ENCODE measurements at places on chromosomes 13 and 19.
A peak's percentile ranks its signal among the peaks of the same experiment; 100 is the strongest.

DNA sequence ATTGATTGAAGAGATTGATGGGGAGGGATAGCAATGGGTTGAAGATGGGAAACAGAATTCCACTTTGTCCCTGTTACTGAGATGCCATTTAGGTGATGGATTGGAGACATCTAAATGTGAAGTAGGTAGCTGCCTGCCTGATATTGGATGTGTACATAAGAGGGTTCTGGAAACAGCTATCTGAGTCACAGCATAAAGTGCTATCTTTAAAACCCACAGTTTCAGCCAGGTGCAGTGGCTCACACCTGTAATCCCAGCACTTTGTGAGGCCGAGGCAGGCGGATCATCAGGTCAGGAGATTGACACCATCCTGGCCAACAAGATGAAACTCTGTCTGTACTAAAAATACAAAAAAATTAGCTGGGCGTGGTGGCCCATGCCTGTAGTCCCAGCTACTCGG is 72.6 kb downstream of the DNAJC3 start:
- no peak for DNase-seq

DNA sequence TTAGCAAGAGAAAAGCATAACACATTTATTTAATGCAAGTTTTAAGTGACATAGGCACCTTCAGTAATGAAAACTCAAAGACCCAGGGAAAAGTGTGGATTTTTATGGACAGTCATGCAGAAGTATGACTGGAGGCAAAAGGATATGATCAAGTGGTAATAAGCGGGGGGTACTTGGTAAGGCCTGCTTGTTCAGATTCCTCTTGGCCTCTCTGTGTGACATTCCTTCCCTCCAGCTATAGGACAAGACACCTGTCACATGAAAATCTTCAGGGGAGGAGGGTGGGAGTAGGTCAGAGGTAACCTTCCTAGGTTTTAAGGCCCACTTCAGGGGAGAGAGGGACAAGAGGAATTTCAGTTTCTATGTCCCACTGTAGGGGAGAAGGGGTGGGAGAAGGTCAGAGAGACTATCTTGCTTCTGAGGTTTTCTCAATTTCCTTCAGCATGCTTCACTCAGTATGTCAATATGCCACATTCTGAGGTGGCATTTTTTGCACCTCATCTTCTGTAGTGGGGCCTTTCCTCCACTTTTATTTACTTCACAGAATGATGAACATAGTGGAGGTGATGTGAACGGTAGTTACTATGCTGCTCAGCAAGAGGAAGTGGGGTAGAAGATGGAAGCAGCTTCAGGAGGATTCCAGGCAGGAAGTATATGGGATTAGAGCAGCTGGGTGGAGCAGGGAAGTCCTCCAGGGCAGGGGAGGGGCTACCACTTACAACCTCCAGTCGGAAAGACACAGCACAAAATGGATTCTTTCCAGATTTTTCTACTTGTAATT is 73.2 kb upstream of the RFC3 start:
- DNase-seq, result peak; percentile 59

GRCh38 chr13:108948251-108948671 is 318.9 kb downstream of the MYO16 start:
- DNase-seq, result no peak

DNA sequence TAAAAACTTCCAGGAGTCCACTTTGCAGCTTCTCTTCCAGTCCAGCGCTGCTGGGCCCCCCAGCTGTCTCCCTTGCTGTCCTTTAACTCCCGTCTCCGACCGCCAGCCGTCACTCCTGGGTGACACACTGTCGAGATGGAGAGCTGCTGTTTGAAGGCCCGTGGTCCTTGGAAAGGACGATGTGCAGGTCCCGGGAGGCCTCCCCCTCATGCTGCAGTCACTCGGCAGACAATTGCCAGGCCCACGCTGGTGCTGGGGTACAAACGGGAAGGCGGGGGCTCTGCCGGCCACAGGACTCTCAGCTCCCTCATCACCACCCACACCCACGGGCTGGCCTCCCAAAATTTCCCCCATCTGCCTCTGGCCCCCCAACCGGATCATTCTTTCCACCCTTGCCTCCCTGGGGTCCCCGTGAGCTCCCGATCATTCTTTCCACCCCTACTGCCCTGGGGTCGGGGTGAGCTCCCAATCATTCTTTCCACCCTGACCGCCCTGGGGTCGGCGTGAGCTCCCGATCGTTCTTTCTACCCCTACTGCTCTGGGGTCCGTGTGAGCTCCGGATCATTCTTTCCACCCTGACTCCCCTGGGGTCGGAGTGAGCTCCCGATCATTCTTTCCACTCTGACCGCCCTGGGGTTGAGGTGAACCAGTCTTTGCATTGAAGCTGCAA is 16.0 kb upstream of the ZNF554 start:
- no peak for DNase-seq

GRCh38 chr19:40601134-40601974 is at the start of gene LTBP4:
Gene LTBP4 (plus strand): TSS chr19:40601369. CDS start chr19:40601388, 19 bp downstream.
- DNase-seq, result no peak

DNA sequence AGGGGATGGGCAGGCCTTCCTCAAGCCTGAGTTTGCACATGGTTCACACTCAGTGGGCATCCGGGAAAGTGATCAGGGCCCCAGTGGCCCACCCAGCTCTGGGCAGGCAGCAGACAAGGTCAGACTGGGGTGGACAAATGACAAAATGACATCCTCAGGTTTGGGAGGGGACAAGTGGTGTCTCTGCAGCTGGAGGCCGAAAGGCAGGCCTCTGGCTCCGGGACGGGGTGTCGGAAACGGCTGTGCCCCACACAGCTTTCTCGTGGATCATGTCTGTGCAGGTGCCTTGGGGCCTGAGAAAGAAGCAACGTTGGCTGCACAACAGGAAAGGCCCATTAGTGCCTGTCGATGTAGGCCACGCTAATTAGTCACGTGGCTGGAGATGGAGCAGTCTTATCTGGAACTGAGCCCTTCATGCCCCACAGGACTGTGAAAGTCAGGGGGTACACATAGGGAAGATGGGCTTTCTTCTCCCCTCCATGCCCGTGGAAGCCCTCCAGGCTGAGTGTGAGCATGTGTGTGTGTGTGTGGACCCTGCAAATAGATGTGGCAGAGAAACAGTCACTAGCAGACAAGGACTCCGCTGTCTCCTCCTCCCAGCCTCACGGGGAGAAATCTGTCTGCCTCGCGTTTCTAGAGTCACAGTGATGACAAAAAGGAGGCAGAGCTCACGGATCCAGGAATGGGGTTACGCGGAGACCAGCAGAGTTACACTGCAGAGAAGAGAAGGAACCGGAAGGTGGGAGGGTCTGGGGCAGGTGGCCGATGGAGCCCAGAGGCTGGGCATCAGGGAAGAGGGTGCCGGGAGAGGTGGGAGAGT is 44.2 kb downstream of the CHST8 start:
- no peak for DNase-seq

- DNase-seq, result no peak
Measured at GRCh38 chr13:28529836-28530235, 34.9 kb upstream of the FLT1 start.

GRCh38 chr19:22427960-22428913 is 6.1 kb upstream of the ZNF98 start:
- DNase-seq, result no peak

- DNase-seq, result no peak
Measured at GRCh38 chr13:31001647-31002046, 69.2 kb downstream of the TEX26 start.

DNA sequence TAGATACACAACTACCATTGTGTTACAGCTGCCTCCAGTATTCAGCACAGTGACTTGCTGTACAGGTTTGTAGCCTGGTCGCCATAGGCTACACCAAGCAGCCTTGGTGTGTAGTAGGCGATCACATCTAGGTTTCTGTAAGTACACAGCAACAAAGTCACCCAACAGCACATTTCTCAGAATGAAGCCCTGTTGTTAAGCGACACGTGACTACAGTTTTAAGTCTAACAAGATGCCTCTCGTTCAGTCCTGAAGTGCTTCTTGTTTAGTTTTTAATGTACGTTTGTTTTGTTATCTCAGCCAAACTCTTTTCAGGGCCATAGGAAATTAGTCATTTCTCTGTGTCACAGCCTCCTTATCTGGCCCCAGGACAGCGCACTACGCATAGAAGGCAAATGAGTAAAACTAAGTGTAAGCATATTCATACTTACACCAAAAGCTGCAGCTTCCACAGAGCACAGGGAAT is 50.0 kb upstream of the GPR183 start:
- peak; percentile 76 for DNase-seq

DNA sequence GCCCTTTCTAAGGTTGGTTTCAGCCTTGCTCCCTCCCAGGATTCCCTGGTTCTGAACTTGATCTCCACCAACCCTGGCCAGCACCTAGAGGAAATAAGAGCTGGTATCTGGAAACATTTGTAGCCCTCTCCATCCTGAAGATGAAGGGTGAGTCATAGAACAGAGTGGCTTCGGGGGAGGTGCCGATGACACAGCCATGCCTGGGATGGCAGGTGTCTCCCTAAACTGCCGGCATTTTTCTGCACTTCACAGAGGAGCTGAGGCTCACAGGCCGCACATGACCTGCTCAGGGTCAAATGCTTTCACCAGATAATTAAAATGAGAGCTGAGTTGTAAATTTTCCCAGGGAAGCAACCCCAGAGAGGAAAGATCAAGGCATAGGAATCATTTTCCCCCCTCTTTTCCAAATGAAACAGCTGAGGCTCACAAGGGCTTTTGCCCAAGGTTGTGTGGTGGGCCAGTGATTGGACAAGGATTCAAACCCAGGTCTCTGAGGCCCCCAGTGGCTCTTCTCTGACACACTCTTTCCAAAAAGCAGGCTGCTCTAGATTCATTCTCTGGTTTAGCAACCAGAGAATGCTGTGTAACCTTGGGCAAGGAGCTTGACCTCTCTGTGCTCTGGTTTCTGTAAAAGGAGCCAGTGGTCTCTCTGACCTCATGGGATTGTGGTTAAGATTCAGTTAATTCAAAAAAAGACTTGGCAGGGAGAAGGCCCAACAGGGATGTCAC is 1.2 kb upstream of the SLC25A42 start:
- peak; percentile 81 for DNase-seq

DNA sequence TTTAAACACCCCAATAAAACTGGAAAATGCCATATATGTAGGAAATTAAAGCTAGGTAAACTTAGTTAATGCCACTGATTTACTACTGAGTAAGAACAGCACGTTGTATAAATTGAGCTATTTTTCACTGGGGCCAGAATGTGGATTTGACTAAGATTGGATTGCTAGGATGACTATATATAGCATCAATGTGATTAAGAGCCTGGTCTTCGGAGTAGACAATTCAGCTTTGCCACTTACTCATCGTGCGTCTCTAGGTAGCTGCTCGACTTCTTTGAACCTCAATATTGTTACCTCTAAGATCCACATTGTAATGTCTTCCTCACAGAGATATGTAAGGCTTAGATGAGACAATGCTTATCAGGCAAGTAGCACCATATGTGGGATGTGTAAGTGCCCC is 462.5 kb downstream of the KLF12 start:
- DNase-seq, result no peak

GRCh38 chr19:10617409-10618121 is 7.8 kb upstream of the SLC44A2 start:
- peak; percentile 76 for DNase-seq

DNA sequence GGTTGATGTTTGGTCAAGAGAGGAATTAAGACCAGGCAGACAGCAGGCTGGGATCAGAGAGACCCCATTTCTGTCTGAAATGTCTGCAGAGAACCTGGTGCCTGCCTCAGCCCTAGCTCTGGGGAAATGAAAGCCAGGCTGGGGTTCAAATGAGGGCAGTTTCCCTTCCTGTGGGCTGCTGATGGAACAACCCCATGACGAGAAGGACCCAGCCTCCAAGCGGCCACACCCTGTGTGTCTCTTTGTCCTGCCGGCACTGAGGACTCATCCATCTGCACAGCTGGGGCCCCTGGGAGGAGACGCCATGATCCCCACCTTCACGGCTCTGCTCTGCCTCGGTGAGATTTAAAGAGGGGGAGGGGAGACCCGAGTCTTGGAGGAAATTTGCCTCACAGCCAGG is at the start of gene LILRB4:
Gene LILRB4, plus strand, starts transcription at position 256 of the 400 bp plus-strand sequence. Its CDS starts 49 bp downstream, at position 305.
- no peak for DNase-seq

DNA sequence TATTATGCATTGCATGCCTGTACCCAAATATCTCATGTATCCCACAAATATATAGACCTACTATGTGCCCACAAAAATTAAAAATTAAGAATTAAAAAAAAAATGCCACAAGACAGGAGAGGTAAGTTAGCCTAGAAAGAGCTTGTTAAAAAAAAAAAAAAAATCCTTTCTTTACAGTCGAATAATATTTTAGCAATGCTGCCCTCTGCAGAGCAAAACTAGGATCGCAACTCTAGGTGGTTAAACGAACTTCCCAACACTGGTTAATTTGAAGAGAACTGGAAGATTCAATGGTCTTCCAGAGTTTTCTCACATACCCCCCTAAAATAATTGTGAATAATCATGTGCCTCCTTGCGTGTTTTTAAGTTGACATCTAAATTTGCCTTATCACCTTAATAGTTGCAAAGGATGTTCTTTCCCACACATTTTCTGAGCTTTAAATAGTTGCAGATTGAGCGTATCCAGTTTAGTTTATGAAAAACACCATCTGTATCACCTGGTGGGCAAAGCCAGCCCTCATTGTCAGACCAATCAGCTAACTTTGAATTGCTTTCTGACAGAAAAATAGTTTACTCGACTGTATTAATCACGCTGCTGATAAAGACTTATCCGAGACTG is 47.4 kb upstream of the RCBTB2 start:
- DNase-seq, result peak; percentile 51

GRCh38 chr19:17243830-17244617 is 1.7 kb downstream of the NR2F6 start:
- DNase-seq, result no peak

DNA sequence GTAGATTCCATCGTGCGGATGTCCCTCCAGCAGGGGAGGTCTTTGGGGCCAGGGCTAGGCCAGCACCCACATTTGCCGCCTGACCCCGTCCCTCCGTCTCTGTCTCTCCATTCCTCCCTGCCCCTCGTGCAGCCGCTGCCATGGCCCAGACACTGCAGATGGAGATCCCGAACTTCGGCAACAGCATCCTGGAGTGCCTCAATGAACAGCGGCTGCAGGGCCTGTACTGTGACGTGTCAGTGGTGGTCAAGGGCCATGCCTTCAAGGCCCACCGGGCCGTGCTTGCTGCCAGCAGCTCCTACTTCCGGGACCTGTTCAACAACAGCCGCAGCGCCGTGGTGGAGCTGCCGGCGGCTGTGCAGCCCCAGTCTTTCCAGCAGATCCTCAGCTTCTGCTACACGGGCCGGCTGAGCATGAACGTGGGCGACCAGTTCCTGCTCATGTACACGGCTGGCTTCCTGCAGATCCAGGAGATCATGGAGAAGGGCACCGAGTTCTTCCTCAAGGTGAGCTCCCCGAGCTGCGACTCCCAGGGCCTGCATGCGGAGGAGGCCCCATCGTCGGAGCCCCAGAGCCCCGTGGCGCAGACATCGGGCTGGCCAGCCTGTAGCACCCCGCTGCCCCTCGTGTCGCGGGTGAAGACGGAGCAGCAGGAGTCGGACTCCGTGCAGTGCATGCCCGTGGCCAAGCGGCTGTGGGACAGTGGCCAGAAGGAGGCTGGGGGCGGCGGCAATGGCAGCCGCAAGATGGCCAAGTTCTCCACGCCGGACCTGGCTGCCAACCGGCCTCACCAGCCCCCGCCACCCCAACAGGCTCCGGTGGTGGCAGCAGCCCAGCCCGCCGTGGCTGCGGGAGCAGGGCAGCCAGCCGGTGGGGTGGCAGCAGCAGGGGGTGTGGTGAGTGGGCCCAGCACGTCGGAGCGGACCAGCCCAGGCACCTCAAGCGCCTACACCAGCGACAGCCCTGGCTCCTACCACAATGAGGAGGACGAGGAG is 14.8 kb downstream of the STX10 start:
- no peak for DNase-seq
